Stimulated activated CD8-positive, alpha-beta memory T cell treated with anti-CD3 and anti-CD28 coated beads, Interleukin-4, amount 100 ng/mL, for 1 hour (primary cell): ENCODE measurements at places on chromosomes 1 and 21.

DNA sequence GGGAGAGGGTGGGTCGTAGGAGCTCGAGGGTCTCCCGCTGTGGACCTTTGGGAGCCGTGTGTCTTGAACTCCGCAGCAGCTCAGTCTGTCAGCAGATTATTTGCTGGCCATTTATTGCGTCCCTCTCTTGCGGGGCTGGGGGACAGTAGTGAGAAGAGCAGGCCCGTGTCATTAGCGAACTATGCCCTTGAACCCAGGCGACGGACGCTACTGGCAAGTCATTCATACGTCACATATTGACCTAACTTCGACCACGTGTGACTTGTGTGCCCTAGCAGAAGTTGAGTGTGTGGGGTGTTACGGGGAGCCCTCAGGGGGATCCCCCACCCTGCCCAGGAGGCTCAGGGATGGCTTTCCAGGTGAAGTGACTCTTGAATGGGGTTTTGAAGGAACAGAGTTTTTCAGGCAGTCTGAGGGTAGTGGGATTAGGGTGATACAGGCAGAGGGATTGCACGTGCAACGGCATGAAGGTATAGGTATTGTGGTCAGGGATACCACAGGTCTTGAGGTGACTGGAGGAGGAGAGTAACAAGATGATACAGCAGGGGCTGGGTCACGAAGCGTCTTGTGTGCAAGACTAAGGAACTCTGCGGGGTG, 13.0 kb downstream of the RCC1 start:
- no peak for DNase-seq

GRCh38 chr1:71733121-71733520, 549.2 kb downstream of the NEGR1 start:
- no peak for DNase-seq

- no peak for DNase-seq
Measured at GRCh38 chr1:64691626-64692025, 53.2 kb upstream of the RAVER2 start.

- DNase-seq, result no peak
Measured at GRCh38 chr1:152917794-152918193, 9.4 kb downstream of the IVL start.

DNA sequence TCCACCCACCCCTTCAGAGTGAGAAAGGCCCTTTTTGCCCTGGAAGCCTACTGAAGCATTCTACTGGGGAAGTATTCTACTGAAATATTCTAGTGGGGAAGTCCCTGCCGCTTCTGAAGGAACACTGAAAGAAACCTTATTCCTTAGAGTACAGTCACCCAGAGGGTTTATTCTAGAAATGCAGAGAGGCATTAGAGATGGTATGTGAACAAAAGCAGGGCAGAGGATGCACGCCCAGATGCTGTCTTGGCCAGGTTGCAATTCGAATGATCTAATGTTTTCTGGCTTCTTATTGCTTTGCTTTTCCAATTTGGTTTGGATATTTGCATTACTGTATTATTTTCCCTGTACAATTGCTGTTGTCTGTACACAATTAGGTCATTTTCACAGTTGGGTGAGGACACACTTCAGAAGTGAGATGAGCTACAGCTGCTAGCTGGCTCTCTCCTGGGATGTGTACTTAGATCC, 37.1 kb downstream of the CCN1 start:
- no peak for DNase-seq
